ENCODE measurements at places on chromosomes 12 and 14.

GRCh38 chr12:56993346-56993745 is 13.0 kb downstream of the ZBTB39 start:
- DNase-seq: no peak

GRCh38 chr12:27984275-27984674 is 11.7 kb upstream of the PTHLH start:
- DNase-seq: no peak

GRCh38 chr14:55979781-55980180 is 138.4 kb upstream of the PELI2 start:
- DNase-seq: no peak

GRCh38 chr14:104171895-104172294 is 33.5 kb downstream of the KIF26A start:
- DNase-seq: no peak

GRCh38 chr12:40733871-40734270 is 41.6 kb downstream of the CNTN1 start:
- DNase-seq: no peak

DNA sequence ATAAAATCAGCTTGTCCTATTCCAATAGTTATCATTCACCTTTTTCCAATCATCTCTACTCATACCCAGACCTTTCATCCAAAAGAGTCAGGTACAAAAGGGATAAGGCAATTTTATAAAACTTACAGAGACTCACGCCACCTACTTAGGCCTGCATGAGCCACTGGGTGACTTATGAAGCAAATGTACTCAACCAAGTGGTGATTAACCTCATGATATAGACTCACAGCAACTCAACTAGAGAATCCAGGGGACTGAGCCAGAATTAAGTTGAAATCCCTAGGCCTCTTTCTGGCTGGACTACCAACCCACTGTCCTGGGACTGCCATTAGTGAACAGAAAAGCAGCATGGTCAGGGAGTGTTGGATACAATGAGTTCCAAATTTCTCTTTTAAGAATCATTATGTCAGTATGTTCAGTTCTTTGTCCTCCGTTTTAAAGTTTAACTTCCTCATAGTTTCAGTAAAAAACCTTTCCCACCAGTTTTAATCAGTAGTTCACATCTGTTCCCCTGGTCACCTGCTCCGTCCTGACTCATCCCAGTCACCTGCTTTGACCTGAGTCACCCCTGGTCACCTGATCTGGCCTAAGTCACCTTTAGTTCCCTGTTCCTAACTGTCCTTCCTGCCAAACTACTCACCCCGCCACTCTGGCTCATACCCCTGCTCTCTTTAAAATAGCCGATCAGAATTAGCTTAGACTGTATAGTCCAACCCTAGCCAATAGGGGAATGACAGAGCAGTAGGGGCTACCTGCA is 36.8 kb downstream of the SPTSSA start:
- DNase-seq: no peak

DNA sequence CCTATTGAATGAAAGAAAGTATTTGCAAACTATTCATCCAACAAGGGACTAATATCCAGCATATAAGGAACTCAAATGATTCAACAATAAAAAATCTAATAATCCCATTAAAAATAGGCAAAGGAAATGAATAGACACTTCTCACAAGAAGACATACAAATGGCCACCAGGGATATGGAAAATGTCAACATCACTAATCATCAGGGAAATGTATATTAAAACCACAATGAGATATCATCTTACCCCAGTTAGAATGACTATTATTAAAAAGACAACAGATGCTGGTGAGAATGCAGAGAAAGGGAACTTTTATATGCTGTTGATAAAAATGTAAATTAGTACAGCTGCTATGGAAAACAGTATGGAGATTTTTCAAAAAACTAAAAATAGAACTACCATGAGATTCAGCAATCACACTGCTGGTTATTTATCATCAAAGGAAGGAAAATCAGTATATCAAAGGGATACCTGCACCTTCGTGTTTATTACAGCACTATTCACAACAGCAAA is 89.3 kb downstream of the GARIN6 start:
- no peak for DNase-seq

DNA sequence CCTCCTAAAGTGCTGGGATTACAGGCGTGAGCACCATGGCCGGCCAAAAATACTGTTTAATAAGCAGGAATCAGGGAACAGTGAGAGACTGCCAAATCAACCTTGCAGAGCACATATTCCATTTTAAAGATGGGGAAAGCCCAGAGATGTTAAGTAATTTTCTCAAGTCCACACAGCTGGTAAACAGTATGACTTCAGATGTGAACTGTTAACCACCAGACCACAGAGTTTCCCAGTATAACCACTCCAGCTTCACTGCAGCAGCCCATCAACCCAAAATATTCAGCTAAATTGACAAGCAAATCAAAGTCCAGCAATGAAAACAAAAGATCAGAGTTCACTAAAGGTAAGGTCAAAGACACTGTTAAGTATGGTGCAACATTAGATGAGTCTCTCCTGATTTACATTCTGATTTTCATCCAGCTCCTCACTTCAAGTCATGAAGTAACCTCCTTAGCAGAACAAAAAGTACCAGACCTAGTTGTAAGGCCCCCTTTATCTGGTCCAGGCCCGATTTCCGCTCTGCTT is 82.1 kb downstream of the TRAFD1 start:
- no peak for DNase-seq

- DNase-seq: peak; percentile 34
Measured at GRCh38 chr12:91978143-91978542, 167.5 kb downstream of the BTG1 start.

DNA sequence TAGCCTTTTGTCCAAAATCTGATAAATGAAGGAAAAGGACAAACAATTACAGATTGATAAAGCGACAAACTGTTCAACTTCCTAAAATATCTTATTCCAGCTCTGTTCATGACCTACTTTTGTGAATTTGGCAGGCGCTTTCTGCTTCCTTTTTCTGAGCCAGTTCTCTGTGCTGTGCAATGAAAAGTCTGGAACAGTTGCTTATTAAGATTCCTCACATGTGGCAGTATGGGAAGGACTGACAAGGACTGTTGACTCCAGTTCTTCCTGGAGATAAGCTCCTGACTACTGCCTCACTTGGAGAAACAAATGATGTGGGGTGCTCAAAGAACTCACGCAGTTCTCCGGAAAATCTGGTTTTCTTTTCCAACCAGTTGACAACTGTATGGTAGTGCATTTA is 58.3 kb upstream of the ANP32D start:
- DNase-seq: no peak

DNA sequence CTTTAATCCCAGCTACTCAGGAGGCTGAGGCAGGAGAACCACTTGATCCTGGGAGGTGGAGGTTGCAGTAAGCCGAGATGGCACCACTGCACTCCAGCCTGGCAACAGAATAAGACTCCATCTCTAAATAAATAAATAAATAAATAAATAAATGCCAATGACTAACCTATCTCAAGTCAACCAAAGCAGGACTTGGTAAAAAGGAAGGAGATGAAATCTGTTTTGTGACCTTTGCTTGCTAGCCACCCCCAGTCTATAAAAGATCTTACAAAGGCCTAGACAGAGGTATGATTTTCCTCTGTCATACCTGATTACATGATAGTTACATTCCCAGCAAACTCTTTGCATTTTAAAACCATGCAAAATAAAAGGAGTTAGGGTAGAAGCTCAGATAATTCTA is 13.5 kb upstream of the METTL17 start:
- DNase-seq: no peak

GRCh38 chr12:46663318-46663717 is 162.5 kb downstream of the SLC38A4 start:
- DNase-seq: no peak

- DNase-seq: peak; percentile 21
Measured at GRCh38 chr14:65281991-65282895, 130.3 kb upstream of the FUT8 start.

DNA sequence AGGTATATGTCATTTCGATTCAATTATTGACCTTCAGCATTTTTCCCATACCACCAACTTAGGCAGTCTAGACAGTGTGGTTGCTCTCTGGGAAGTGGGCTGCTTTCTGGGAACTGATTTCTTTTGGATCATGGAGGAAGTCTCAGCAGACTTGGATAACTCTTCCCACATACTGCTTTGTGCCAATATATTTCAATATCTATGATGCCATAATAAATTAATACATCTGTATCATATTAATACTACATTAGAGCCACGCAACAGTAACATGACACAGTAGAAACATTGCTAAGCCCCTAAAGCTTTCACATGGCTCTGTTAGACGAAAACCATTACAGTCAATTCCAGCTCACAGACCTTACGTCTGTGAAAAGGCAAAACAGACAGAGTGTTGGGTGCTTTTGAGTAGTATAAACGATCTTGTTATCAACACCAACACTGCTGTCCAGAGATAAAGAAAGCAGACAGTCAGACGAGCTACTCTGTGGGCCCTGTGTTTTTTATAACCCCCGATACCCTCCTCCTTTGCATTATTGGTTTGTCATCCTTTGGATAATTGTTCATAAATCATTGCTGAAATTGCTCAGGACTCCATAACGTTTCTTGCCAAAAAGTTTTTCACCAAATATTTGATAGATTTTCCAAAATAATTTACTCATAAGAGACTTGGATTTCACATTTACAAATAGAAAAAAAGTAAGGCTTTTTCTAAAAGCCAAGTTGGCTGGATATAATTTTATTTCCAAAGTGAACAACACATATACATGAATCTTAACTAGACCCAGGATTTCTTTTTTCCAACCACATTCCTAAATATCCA is 439.7 kb downstream of the ADAMTS20 start:
- no peak for DNase-seq

- DNase-seq: no peak
Measured at GRCh38 chr14:36647824-36648753, 13.6 kb upstream of the PAX9 start.

GRCh38 chr12:124238886-124239285 is 56.0 kb upstream of the RFLNA start:
- DNase-seq: no peak

- DNase-seq: no peak
Measured at GRCh38 chr12:15186597-15186996, 34.6 kb downstream of the RERG start.

DNA sequence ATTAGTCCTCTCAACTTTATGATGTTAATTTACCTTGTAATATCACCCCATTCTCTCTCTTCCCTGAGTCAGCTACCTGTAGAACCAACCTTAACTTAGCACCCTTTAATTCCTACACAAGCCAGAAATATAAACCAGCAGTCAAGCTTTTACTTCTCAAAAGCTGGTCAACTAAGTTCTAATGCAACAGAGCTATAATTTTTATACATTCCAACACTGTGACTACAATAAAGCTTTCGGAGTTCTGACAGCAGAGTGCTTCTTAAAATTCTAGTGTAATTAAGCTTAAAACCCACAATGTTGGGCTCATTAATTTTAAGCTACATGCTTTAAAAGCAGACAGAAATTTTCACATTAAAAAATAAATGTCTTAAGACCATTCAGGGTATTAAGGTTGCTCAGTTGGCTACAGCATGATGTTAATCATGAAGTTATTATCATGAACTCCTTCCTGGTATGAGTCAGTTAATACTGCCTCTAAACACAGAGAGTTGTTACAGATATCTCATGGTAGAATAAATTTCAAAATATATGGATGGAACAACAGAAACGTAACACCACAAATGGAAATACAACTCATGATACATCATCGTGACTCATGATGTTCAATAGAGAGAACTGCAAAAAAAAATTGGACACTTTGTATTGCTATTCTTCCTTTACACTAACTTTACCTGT is 126.7 kb downstream of the EPS8 start:
- no peak for DNase-seq

DNA sequence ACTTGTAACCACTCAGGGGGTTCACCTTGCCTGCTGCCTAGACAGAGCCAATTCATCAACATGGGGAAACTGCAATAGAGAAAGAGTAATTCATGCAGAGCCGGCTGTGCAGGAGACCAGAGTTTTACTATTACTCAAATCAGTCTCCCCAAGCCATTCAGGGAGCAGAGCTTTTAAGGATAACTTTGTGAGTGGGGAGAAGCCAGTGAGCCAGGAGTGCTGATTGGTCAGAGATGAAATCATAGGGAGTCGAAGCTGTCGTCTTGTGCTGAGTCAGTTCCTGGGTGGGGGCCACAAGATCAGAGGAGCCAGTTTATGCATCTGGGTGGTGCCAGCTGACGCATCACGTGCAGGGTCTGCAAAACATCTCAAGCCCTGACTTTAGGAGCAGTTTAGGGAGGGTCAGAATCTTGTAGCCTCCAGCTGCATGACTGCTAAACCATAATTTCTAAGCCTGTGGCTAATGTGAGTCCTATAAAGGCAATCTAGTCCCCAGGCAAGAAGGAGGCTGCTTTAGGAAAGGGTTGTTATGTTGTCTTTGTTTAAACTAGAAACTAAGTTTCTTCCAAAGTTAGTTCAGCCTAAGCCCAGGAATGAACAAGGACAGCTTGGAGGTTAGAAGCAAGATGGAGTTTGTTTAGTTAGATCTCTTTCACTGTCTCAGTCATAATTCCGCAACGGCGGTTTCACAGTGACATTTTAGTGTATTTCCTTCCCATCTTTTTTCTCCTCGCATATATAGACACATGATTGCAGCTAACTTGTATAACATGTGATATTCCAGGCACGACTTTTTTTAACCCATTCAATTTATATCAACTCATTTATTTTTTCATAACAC is 68.9 kb upstream of the NCOR2 start:
- DNase-seq: peak; percentile 78

DNA sequence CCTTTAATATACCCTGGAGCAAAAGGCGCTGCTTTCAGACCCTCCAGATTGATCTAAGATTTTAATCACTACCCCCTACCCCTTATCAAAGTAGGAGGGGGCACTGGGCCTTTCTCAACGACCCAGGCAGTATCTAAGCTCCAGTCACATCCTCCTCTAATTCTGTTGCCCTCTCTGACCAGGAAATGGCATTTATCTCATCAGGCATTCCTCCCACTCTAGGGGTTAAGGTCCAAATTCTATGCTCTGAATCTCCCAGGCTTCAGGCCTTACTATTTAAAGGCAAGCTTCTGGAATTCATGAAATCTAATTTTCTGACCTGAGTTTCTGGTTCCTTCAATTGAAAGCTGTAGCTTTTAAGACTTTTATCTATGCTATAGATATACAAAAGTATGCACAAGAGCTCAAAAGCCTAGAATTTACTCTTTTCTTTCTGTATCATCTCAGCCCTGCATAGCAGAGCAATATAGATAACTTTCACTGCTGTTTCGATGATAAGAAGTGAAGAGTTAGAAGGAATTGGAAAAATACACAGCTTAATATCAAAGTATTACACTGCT is 622.9 kb downstream of the RPS29 start:
- no peak for DNase-seq

- peak; percentile 58 for DNase-seq
Measured at GRCh38 chr14:50064993-50065392, 51.4 kb downstream of the VCPKMT start.

- no peak for DNase-seq
Measured at GRCh38 chr12:106035421-106035820, 103.3 kb downstream of the NUAK1 start.

DNA sequence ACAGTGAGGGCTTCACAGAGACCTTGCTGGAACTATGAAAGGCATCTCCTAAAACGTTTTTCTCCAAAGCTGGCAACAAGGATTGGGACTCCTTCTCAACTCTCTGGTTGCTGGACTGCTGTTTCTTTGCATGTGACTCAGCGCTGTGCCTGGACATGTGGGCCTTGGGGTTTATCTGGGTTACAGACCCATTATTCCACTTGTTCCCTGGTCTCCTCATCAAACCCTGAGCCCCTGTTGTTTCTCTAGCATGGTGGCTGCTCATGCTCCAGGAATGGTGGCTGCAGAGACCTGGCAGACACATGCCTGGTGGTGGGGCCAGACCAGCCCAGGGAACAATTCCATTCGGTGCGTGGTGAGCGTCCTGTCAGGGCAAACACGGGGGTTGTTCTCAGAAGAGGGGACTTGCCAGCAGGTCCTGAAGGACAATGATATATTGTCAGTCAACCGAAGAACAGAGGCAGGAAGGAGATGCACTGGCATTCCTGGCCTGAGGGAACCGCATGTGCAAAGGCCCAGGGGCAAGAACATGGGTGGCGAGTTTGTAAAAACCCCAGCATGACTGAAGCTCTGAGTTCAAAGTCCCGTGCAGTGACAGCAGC is 320.1 kb upstream of the RTL1 start:
- no peak for DNase-seq
